ENCODE measurements at places on chromosomes 1 and 21. TPM values are rescaled to one million over a fixed set of nuclear protein-coding genes. Genes with fewer than 3 reads are reported as not detected.
A peak's percentile ranks its signal among the peaks of the same experiment; 100 is the strongest.

- peak; percentile 81 for DNase-seq
Measured at GRCh38 chr1:176559878-176560277, 96.9 kb downstream of the PAPPA2 start.

Gene ASAP3
- 34.2 TPM for polyA plus RNA-seq

Gene B3GALNT2
- 26.7 TPM for polyA plus RNA-seq

- no peak for DNase-seq
Measured at GRCh38 chr1:18764362-18764761, 95.1 kb downstream of the TAS1R2 start.

Gene CCDC185
- polyA plus RNA-seq, result 0.10 TPM

Gene CA14
- 6.8 TPM for polyA plus RNA-seq

- DNase-seq, result no peak
Measured at GRCh38 chr1:201689647-201690046, 139.3 kb upstream of the IPO9 start.

DNA sequence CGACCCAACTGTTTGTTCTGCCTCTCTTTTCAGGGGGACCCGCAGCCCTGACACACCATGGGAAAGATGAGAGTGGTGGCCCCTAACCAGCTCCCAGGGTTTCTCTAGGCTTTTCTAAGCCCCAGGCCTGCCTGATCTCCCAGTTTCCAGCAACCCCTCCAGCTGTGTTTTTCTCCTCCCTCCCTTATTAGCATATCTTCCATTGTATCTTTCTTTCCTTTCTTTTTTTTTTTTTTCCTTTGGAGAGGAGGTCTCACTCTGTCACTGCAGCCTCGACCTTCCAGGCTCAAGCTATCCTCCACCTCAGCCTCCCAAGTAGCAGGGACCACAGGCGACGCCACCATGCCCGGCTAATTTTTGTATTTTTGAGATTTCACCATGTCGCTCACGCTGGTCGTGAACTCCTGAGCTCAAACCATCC is 1.8 kb upstream of the CERS2 start:
- no peak for DNase-seq

Gene FCRL1
- 0.15 TPM for polyA plus RNA-seq

GRCh38 chr1:19678493-19678892 is 13.8 kb downstream of the HTR6 start:
- no peak for DNase-seq

Gene THRAP3
- 140 TPM for polyA plus RNA-seq

DNA sequence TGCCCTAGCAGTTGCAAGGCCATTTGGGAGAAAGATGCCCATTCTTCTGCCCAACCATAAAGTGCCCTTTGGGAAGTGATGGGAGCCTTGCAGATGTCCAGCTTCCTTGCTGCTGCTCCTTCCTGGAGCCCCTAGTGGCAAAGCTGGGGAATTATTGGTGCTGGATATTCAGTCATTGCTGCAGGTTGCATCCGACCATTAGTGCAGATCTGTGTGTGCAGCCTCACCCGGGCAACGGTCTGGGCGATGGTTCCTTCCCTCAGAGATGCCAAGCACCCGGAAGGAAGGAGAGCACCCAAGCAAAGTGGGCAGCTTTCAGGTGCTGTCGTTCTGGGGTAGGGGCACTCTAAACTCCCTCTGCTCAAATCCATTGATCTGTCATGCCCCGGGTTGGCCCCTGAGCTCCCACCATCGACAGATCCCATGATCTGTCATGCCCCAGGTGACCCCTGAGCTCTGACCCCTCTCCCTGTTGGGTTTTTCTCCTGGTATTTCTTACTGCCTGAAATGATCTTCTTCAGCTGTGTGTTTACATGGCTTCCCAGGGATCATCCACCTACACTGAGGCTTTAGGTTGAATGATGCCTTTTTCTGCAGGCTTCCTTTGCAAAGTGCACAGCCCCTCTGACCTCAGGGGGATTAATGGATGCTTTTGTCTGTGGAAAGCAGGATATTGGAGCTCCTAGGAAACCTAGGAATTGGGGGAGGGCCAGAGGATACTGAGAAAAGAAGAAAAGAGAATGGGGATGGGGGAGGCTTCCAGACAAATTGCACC is 467.5 kb downstream of the PTPRU start:
- DNase-seq, result peak; percentile 9

DNA sequence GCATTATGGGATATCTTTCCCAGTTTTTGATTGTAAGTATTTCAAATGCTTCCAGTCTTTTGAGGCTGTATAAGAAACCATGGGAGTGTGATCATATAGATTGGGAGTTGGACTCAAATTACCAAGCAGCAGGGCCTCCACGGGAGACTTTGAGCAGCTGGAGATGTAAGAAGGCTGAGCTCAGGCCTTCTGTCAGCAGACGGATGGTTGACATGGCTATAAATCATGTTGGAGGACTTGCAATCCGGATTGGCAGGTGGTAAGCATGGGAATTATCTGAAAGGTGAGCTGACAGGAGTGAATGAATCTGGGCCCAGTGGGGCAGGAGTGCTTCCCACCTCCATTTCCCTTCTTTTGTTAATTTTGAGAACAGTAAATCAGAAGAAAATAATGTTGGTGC is 83.2 kb upstream of the PPM1J start:
- DNase-seq, result no peak

Gene NBPF10
- polyA plus RNA-seq, result 3.6 TPM

DNA sequence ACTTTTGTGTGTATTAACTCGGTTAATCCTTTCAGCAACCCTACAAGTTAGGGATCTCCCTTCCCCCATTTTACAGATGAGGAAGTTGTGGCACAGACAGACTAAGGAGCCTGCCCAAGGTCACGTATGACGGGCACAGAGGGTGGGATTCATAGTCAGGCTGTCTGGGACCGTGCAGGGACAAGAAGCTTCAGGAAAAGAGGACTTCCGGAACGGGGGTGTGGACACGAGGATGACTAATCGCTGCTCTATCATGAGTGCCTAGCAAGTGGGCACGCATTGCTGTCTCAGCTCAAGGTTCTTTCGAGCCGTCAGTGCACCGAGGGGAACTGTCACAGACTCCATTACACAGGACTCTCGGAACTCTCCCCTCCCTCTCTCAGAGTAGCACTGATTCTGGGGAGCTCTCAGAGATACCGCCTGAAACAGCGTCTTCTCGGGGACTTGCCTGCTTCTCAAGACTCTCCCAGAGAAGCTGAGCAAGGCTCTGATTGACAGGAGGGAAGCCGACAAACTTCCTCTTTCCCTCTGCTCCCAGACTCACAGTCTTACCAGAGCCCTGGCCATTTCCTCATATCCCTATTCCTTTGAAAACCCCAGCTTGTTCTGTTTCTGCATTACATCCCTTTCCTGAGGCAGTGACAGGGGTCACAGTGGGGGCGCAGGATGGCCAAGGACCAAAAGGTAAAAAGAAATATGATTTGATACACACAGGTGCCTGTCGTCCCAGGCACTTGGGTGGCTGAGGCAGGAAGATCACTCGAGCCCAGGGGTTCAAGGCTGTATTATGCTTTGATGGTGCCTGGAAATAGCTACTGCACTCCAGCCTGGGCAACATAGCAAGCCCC is 14.4 kb downstream of the FHAD1 start:
- no peak for DNase-seq

- DNase-seq, result no peak
Measured at GRCh38 chr1:228208831-228209551, 1.1 kb downstream of the OBSCN start.

- no peak for DNase-seq
Measured at GRCh38 chr1:9628541-9629444, 22.7 kb upstream of the PIK3CD start.

GRCh38 chr1:219726480-219727272 is 113.8 kb upstream of the ZC3H11B start:
- DNase-seq, result no peak

DNA sequence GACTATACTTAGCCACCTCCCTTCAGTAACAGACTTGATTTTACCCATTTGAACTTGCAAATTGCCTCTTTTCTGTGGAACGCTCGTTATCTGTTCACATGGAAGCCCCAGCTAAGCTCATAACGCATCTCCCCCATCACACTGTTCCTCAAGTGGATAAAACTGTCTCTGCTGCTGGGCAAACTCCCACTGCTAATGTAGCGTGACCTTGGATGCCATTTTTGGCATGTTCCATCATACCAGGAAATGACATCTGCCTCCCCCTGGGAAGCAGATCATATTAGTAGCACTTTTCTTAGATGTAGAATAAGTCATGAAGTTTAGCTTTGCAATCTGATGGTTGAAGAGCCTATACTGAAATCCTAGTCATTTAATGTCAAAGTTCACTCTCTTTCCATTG is 528.7 kb upstream of the PLXNA2 start:
- no peak for DNase-seq

- no peak for DNase-seq
Measured at GRCh38 chr1:39489567-39490239, 1.7 kb upstream of the BMP8A start.

Gene HSD11B1
- polyA plus RNA-seq, result not detected

- DNase-seq, result no peak
Measured at GRCh38 chr1:153344718-153345025, 4.0 kb downstream of the PGLYRP4 start.

GRCh38 chr1:109927911-109928321 is 17.3 kb downstream of the CSF1 start:
- DNase-seq, result no peak

Gene DCDC2B
- 2.1 TPM for polyA plus RNA-seq

Gene KCNT2
- 9.8 TPM for polyA plus RNA-seq

DNA sequence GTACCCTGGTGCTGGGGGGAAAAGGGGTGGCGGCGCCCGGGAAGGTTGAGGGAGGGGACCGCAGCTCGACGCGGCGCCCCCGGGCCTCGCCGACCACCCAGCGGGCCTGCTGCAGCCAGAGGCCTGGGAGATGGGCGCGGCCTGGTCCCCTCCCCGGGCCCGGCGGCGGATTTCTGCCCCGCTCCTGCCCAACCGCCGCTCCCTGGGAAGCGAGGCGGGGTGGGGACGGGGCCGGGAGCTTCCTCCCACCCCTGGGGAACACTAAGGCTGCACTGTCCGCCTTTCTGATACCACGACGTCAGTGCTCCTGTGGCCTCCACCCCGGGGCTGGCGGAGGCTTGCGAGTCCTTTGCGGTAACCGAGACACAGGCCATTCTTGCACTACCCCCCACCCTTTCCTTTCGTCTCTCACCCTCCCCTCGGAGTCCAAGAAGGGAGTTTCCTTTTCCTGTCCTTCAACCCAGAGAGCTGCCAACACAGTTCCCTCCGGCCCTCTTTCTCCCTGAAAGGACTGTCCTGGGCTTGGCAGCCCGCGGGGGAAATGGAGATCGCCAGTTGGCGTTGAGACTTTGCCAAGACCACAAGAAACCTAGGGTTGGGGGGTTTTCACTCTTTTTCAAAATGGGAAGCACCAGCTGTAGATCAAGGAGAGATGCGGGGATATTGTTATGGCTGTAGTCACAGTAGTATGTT is 742 bp downstream of the SH3GLB1 start:
- DNase-seq, result peak; percentile 49
